ENCODE measurements at places on chromosomes 5 and 9.

- DNase-seq: peak; percentile 65
Measured at GRCh38 chr5:38845526-38846378, at the start of gene OSMR. Gene OSMR, plus strand, starts transcription at chr5:38846012. Its CDS starts 23,033 bp downstream, at chr5:38869045.

GRCh38 chr9:89657765-89658164 lies 53.0 kb downstream of the GADD45G start:
- no peak for DNase-seq

DNA sequence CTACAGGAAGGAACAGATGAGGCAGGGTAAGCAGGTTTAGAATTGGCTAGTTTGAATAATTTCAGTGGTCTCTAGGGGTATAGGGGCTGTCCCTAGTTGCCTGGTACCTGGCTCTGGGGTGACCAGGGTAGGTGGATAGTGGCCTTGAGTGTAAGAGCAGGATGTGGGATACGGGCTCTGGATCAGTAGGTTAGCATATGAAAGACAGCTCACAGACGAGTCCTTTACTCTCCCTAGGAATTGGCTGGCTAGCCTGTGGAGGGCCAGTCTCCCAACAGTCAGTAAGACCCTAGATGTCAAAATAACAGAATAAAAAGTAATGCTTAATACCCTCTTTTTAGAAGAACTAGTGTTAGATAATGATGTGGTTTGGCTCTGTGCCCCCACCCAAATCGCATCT lies 16.6 kb upstream of the C9orf152 start:
- no peak for DNase-seq

DNA sequence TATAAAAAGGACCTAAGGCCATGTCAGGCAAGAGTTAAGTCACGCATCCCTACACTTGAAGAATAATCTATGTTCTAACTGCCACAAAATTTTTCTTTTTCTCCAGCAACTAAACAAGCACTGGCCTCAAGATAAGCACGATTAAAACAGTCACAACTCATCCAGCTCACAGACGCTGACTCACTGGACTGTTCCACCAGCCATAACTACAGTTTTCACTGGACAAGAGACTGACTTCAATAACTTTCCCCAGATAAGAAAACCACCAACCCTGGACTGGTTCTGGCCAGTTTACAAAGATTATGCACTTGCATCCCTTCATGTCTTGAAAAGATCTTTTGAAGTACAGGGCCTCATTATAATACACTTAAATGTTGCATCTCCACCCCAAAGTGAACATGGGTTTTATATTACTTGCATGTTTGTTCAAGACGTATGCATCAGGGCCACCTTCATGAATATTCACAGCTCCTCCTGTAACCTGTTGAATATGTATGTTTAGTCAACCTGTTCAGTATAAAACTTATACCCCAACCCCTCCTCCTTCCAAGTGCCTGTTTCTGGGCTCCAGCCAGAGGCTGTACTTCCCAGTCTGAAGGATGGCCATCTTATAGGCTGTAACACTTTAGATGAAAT lies 129.3 kb upstream of the EPB41L4A start:
- no peak for DNase-seq

GRCh38 chr5:170247363-170247762 lies 14.6 kb downstream of the C5orf58 start:
- no peak for DNase-seq

DNA sequence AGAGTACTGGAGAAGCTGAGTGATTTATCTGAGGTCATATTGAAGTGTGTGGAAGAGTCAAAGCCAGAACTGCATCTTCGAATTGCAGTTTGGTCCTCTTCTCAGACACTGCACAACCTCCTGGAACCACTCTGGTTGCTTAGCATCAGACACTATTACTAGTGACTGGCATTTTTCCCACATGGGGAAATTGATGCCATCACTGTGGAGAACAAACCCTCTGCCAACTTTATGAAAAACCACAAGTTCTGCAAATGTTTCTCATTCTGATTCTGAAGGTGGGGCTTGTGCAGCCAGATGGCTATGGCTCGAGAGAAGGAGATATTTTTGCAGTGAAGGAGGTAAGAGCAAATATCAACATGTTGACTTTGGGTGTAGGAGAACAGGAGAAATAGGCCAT lies 67.2 kb downstream of the KCTD16 start:
- no peak for DNase-seq

GRCh38 chr5:119274767-119275130 lies 81.1 kb upstream of the TNFAIP8 start:
- DNase-seq: no peak

DNA sequence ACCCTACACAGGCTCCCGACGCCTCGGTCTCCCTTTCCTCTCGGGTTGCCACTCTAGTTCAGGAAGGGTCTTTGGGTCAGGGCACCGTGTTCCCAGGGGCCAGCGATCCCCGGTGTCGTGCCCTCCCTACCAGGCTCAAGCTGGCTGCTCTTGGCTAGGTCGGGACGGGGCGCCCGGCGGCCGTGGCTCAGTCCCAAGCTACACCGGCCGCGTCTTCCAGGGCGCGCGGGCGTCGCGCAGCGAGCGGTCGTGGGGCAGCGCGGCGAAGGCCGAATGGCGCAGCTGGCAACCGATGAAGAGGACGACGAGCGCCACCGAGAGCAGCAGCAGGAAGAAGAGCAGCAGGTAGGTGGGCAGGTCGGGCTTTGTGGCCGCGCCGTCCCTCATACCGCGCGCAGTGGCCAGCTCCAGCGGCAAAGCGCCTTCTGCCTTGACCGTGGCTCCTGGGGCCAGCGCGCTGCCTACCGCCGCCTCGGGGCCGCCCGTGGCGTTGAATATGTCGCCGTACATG lies 892 bp downstream of the SMIM32 start:
- peak; percentile 57 for DNase-seq

- no peak for DNase-seq
Measured at GRCh38 chr5:96254980-96255691, 177.9 kb downstream of the PCSK1 start.

GRCh38 chr9:126838895-126839294 lies 21.5 kb upstream of the ZBTB34 start:
- DNase-seq: no peak

- no peak for DNase-seq
Measured at GRCh38 chr9:89309166-89309565, 1.8 kb upstream of the CKS2 start.

DNA sequence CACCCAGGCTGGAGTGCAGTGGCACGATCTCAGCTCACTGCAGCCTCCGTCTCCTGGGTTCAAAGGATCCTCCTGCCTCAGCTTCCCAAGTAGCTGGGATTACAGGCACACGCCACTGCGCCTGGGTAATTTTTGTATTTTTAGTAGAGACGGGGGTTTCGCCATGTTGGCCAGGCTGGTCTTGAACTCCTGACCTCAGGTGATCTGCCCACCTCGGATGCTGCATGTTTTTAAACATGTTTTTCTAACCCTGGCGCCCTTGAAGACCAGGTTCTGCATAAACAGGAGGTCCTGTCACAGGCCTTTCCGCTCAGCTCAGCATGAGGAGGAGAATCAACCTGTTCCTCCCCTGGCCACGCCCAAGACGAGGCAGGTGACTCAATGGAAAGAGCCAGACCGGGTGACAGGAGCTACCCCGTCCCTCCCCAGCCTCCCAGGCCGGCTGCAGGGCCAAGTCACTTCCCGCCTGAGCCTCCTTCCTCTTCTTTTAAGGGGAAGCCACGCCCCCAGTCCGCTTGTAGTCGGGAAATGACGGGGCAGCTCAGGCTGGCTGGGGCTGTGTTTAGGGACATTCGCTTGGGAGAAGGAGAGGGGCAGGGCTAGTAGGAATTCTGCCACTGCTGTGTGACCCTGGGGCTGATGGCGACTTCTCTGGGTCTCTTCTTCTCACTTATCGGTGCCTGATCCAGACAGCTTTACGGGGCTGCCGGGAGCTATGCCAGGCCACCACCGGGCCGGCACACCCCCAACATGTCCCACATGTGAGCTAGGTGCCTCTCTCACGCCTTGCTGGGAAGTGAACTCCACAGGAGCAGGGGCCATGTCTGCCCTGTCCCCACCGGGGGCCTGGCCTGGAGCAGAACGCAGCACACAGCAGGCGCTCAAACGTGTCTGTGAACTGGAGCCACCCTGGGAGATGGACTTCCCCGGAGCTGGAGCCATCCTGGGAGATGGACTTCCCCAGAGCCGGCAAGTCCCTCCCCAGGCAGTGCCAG lies 6.1 kb downstream of the NOTCH1 start:
- peak; percentile 88 for DNase-seq

GRCh38 chr5:103674251-103674650 lies 111.7 kb upstream of the NUDT12 start:
- DNase-seq: no peak

GRCh38 chr5:143542798-143543144 lies 139.3 kb upstream of the NR3C1 start:
- no peak for DNase-seq

- no peak for DNase-seq
Measured at GRCh38 chr5:169746147-169746694, 109.1 kb downstream of the DOCK2 start.

DNA sequence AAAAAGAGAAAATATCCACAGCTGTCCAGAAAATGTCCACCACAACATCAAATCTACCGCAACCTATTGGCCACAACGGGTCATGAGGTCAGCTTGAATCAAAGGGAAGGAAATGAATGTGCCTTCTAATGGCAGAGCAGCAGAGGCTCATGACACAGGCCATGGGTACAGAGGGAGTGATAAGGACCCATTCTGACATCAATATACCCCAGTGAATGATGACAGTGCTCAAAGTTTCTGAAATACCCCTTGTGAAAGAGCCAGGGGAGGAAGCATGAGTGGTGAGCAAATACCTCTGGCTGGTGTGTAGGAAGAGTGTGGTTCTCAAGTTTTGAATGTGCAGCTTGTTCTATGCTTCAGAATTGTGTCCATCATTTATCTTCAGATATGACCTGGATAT lies 348.2 kb downstream of the IRX1 start:
- DNase-seq: no peak

DNA sequence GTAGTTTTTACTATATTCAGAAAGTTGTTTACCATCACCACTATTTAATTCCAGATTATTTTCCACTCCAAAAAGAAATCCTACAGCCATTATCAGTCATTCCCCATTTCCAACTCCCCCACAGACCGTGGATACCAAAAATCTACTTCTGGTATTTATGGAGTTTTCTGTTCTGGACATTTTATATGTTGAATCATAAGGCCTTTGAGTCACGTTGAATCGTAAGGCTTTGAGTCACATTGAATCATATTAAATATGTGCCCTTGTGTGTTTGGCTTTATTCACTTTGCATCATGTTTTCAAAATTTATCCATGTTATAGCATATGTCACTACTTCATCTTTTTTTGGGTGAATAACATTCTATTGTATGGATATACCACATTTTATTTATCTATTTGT lies 454.1 kb upstream of the NUDT12 start:
- DNase-seq: no peak

DNA sequence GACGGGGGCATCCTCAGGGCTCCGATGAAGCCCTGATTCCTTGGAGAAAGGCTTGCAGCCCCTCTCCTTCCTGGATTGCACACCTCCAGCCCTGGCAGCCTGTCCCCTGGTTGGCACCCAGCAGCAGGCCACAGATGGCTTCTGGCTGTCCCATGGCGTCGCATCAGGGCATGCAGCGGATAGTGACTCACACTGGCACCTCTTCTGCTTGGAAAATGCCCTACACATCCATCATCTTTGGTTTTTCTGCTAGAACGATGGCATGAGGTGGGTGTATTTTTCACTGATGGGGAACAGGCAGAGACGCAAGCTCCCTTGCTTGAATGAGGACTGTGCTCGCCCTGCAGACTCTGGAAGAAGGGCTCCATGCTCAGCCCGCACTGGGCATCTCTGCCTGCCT lies 23.2 kb upstream of the IER5L start:
- DNase-seq: no peak

DNA sequence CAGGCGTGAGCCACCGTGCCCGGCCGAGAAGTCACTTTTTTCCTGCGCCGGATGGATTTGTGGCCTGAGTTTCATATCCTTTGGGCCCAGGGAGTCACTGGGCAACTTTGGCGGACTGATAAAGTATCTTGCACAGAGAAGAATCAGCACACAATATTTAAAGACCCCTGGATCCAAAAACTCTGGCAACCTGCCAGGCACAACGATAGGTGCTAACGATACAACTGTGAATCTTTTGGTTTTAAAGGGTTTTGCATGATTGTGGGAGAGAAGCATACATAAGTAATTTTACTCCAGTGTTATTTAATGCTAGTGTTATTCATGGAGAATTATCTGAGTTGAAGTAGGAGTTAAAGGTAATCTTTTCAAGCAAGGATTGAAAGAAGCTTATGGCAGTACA lies 85.3 kb downstream of the TAF11L14 start:
- DNase-seq: no peak

- no peak for DNase-seq
Measured at GRCh38 chr5:138159666-138160065, 18.8 kb downstream of the BRD8 start.

DNA sequence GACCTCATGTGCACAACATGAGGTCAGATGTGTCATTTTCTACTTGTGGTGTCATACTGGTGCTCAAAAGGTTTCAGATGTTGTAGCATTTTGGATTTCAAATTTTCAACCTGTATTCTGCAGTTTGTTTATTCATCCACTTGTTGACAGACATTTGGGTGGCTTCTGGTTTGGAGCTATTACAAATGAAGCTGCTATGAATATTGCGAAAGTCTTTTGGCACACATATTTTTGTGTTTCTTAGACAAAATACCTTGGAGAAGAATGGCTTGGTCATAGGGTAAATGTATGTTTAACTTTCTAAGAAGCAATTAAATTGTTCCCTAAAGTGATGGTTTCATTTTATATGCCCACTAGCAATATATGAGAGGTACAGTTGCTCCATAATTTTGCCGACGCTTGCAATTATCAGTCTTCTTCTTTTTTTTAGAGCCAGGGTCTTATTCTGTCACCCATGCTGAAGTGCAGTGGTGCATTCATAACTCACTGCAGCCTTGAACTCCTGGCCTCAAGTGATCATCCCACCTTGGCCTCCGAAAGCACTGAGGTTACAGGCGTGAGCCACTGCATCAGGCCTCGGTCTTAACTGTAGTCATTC lies 70.7 kb upstream of the TRPC7 start:
- no peak for DNase-seq

GRCh38 chr5:23411994-23412393 lies 95.4 kb upstream of the PRDM9 start:
- DNase-seq: no peak

GRCh38 chr5:11528720-11529119 lies 375.5 kb downstream of the CTNND2 start:
- DNase-seq: no peak
